ENCODE measurements at places on chromosomes 6 and 20.
A peak's percentile ranks its signal among the peaks of the same experiment; 100 is the strongest.

DNA sequence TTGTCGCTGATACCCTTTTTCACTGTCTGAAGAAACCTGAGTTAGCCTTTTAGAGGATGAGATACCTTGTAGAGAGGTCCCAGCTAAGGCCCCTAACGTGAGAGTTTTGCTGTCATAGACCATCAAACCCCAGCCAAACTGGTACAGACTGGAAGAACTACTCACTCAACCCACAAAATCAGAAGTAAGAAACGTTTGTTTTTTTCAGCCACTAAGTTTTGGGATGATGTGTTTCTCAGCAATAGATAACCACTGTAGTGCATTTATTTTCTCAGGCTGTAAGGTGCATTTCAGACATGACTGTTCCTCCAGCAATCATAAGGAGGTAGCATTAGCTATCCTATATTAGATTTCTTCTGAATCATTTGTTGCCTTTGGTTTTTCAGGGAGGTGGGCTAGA, 407.3 kb upstream of the FLRT3 start:
- DNase-seq, result no peak

DNA sequence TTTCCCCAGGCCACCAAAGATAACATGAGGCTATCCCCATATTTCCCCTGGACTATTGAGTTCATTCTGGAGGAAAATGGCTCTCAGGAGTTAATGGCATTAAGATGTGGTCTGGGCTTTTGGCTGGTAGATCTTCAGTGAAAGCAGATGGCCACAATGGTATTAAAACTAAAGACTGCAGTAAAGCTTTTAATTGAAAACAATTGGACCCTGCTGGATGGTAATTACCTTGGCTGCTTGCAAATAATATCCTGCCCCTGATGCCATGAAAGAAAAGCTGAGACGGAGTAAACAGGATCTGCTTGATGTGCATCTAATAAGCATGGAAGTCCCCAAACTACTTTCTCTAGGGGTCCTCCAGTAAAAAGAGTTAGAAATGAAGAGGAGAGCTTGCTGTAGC, 255.8 kb downstream of the QKI start:
- DNase-seq, result no peak

DNA sequence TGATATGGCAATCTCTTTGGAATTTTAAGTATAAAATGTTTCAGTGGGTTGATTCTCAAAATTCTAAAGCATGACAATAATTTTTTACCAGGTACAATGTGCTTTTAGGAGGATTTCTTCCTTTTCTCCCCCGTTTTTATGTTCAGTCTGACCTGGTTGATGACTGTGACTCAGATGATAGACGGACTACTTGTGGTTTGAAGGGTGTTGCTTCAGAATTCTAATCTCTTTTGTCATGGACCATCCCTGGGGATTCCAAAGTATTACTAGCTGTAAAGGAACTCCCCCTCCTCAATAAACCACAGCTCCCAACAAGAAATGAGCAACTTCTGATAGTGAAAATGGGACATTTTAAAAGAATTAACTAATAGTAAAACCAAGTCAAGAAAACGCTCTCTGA, 34.9 kb upstream of the TNFAIP3 start:
- no peak for DNase-seq

DNA sequence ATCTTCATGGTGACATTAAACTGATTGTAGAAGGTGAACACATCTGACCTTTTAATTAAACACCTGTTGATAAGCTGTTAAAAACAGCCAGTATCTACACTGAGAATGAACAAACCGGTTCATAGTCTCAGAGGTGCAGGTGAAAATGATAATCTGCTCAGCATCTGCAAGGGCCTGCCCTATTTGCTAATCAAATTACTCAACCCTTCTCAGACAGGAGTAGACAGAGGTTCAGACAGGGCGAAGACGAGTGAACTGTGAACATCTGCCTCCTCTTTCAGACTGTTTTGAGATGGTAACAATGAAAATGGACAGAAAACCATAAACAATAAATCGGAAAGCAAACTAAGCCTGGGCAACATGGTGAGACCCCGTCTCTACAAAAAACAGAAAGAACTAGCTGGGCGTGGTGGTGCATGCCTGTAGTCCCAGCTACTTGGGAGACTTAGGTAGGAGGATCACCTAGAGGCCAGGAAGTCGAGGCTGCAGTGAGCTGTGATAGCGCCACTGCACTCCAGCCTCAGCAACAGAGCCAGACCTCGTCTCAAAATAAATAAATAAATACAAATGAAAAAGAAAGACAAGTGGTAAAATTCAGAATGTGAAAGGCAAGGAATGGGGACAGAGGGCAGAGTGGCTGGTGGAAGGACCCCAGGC, 55.9 kb downstream of the NINL start:
- no peak for DNase-seq

DNA sequence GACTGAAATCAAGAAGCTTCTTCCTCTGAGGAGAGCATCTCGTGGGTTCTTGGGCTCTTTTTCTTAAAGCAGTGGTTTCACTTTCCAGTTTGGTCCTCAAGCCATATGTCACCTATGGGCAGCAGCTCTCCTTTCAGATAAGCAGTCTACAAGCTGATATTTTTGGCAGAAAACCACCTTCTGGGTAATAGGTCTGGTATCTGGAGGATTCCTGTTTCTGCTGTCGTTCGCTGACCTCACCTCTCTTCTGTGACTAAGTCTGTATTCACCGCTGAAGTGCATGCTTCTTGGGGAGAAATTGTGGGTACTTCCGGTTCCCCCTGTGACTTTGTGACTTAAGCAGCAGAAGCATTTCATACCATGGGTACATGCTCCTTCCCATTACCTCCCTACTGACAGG, 193.6 kb downstream of the EDN1 start:
- no peak for DNase-seq

DNA sequence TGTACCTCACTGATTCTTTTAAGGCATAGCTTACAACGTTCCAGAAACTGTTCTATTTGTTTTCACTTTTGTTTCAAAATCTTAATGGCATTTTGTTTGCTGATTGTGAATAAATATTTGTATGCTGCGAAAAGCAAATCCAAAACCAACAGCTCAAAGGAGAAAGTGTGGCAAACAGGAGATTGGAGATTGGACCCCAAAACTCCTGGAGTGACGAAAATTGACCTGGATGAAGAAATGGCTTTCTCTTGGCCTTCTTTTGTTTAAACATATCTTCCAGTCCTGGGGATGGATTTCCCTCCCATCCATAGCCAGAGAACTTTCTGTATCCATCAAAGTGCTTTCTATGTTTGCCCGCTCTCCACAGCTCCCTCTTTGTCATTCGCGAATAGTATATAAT, 2.8 kb upstream of the CTCFL start:
- DNase-seq, result no peak

DNA sequence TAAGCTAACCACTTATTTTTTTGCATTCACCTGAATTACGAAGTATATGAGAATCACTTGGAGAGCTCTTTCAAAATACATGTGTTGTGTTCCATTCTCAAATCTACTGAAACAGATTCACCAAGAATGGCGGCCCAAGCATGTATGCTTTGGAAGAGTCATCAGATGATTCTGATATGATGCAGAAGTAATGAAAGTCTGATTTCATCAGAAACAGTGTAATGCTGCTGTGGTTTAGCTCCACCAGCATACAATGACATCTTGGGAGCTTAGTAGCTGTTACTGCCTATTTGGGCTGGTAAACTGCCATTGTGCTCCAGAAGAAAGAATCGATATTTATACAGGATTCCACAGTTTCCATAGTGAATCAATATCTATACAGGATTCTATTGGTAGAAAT, 52.9 kb downstream of the UBR2 start:
- no peak for DNase-seq

GRCh38 chr6:123962508-123962907, 158.8 kb downstream of the NKAIN2 start:
- DNase-seq, result no peak

- DNase-seq, result peak; percentile 87
Observed at GRCh38 chr6:31652925-31653724, 664 bp upstream of the BAG6 start.

DNA sequence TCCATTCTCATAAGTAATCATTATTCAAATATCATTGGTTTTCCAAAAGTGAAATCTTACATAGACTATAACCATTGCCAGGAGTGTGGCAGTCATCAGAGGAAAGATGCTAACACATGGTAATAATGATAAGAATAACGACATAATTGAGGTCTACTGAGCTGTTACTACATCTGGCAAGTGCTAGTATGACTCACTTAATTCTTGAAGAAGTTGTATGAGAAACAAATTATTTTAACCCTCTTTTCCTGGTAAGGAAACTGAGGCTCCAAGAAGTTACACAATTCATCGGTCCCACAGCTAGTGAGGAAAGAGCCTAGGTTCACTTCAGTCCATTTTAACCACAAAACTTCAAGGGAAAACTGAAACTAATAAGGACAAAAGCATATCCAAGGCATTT, 335.6 kb upstream of the BTBD3 start:
- DNase-seq, result no peak

DNA sequence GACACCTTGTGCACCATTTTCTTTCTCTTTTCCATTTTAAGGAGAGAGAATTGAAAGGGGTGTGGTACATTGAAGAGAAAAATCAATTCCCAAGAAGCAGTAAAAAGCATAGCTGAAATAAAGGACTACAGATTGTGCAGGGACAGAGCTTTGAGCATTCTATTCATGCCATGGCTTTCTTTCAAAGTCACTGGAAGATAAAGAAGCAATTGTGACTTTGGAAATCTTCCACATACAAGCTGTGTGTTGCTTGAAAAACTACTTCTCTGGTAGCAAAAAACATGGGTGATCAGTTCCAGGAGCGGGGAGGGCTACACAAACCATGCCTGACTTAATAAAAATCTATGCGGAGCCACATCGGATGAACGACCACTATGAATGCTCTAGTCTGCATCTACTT, 230.2 kb upstream of the THEMIS start:
- no peak for DNase-seq

- DNase-seq, result no peak
Observed at GRCh38 chr20:21301940-21302663, 1.0 kb upstream of the XRN2 start.

DNA sequence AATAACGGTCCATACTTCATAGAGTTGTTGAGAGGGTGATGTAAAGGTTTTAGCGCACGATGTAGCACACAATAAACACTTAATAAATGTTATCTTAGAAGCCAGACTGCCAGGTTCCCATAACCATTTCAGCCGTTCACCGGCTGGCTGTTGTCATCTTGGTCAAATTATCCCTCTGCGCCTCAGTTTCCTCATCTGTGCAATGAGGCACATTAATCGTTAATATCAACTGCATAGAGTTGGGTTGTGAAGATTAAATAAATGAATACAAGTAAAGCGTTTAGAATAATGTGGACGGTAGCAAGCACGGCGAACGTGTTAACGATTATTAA, 432 bp upstream of the PSMF1 start:
- no peak for DNase-seq

- DNase-seq, result no peak
Observed at GRCh38 chr6:71072508-71072907, 115.6 kb upstream of the B3GAT2 start.

DNA sequence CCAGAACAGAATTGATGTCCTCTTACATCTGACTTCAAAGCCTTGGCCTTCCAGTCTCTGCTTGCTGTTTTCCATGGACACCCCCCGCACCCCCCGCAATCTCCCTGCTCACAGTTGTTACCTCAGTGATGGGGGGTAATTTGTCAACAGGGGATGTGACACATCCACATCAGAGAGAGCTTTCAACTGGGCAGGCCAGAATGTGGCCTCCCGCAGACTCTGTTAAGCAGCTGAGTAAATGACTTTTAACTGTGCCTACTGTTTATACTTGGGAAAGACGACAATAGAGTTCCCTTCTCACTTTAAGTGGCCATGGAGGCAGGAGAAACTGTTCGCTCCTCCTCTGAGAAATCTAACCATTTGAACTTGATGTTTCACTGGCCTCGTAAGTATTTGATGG, 51.0 kb downstream of the TXNDC5 start:
- DNase-seq, result no peak

GRCh38 chr6:23952245-23952644, 173.8 kb upstream of the NRSN1 start:
- DNase-seq, result no peak

GRCh38 chr20:14687313-14687712, 349.9 kb upstream of the FLRT3 start:
- DNase-seq, result no peak

GRCh38 chr6:35096129-35096862, 44.8 kb downstream of the TCP11 start:
- DNase-seq, result no peak

DNA sequence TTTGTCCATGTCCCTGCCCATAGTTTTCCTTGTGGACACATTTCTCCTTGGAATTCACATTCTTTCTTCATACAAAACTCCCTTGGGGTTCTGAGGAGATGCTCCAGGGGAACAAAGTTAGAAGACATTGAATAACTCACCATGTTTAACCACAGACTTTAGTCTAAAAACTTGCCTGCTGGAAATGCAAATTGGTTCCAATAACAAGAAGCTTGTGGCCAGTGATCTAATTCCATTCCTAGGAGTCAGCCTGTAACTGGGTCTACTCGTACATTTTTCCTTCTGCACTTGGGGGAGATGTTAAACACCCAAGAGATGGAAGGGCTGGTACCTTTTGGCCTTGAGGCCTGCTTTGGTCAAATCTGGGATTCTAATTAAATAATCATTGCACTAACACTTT, 60.2 kb downstream of the SCML4 start:
- no peak for DNase-seq

All from stimulated activated CD4-positive, alpha-beta T cell treated with anti-CD3 and anti-CD28 coated beads, Interleukin-2, amount 100 ng/mL, for 24 hours (primary cell).